ENCODE measurements at places on chromosomes 7 and 10.

- DNase-seq = no peak
These were observed 113.9 kb downstream of the FZD1 start for GRCh38 chr7:91378131-91378530.

DNA sequence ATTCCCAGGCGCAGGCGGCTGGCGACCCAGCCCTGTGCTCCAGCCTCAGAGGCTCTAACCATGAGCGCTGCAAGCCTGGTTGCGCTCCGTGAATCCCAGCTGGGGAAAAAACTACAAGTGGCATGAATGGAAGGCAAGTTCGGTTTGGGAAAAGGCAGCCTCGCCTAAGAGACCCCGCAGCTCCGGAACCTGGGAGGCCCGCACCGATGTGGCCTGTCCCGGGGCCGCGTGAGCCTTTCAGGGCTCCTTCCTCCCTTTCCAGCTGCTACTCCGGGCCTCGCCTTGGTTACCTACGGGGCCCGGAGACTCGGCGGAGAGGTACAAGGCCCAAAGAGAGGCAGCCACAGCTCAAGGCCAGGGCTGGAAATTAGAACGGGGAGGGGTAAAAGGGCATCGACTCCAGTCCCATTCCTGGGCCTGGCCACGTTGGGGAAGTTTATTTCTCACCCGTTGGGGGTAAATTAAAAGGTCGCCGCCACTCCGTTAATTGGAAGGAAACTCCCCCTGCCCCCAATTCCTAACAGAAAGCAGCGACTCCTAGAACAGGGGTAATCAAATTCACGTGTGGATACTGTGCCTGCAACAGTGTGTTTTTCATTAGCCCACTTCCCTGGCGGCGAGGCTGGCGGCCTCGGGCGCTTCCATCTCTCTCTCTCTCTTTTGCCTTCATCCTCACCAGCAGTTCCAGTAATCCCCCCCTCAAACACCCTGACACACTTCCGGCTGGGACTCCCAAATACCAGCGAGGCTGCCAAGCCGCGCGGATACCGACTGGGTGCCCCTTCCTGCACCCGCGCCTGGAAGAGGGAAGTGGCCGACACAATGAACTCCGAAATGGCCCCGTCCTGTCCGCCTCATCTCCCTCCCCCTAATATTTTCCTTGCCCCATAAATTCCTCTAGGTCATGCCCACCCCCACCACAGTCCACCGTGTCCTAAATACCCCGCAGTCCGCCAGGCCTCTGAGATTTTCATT lies 1.5 kb upstream of the HOXA9 start:
- no peak for DNase-seq

DNA sequence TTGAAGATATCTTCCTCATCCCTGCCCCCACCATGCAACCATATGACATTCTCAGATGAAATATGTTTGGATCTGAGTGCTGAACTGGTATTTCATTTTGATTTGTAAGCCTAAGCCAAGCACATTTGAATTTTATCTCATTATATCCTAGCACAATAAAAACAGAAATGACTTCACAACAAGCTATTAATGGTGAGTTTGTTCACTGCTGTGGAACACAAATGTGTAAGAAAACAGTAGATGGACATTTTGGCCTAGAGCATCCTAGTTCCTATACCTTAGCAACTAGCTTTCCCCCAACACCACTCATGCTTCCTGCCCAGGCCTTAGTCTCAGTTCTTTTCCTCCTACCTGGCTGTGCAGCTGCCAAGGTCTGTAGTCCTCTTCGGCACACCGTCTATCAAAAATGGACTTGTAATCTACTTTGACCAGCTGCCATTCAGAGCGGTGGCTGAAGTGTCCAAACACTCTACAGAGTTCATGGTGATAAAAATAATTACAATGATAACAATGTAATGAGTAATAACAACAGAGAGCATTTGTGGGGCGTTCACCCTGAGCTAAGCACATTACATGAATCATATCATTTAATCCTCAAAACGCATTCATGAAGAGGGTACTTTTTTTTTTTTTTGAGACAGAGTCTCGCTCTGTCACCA lies 491.9 kb downstream of the SORCS1 start:
- DNase-seq = no peak

GRCh38 chr10:74912182-74912581 lies 85.8 kb downstream of the KAT6B start:
- no peak for DNase-seq

DNA sequence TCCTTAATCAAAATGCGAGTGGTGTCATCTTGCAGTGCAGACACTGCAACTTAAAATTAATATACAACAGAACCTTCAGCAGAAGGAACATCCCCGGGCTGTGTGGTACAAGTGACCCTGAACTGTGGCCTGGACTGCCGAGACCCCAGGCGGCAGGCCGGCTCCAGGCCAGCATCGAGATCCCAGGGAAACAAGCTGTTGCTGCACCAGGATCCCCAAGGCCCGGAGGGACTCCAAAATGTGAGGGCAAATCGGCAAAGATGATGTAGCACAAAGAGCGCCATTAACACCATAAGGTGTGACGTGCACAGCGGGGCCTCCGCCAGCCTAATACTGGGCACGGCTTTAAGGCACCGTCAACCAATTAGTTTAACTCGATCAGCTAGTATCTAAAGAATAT lies 73.9 kb downstream of the EBF3 start:
- no peak for DNase-seq

DNA sequence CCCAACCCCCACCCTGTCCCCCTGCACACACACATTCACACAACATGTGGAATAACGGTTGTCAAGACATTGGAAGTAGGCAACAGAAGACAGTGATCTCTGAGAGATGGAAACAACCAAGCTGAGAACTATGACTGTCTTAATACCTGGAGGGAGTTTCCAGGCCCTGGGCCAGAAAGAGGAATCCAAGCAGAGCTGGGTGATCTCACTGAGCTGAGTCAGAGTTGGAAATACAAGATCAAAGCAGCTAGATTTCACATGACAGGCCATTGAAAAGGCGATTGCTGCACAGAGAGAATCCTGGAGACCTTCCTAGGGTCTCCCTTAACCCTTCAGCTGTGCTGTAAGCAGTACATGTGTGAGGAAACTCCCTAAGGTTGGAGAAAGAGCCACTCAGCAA lies 165.8 kb upstream of the PRSS1 start:
- no peak for DNase-seq

Data from stimulated activated CD8-positive, alpha-beta memory T cell treated with anti-CD3 and anti-CD28 coated beads, Interleukin-4, amount 100 ng/mL, for 1 hour (primary cell).